ENCODE measurements at places on chromosomes 1 and 21. TPM values are rescaled to one million over a fixed set of nuclear protein-coding genes. Genes with fewer than 3 reads are reported as not detected.
A peak's percentile ranks its signal among the peaks of the same experiment; 100 is the strongest.

DNA sequence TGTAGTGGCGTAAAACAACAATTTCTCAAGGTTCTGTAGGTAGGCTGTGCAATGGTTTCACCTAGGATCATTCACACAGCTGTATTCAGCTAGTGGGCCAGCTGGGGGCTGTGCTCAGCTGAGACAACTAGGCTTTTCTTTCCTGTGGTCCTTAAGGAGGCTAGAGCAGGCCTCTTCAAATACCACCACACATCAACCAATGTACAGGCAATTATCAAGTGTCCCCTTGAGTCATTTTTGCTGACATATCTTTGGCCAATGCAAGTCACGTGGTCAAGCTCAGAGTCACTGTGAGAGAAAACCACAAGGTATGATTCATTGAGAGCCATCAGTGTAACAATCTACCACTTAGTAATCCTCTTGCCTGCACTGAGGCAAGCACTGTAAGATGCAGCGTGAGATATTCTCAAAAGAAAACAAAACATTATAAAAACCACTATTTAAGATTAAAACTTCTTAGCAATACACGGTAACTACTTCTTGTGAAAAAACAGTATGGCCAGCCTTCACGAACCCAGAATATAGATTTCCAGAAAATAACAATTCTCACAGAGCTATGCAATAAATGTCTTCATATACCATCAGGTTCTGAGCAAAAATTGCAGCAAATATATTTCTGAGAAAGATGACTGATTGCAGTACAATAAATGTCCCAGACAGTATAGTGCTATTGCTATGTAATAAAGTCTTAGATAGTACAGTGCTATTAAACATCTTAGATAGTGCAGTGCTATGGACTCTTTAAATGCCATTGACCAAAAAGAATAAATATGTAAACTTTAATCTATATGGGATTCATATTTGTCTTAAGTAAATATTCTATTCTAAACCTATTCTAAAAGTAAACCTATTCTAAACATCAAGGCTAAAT is 55.3 kb downstream of the NME7 start:
- no peak for DNase-seq

- DNase-seq, result peak; percentile 19
Observed at GRCh38 chr1:157092831-157093230, 6.8 kb downstream of the ETV3L start.

Gene PRDM2
- 36.9 TPM for polyA plus RNA-seq

DNA sequence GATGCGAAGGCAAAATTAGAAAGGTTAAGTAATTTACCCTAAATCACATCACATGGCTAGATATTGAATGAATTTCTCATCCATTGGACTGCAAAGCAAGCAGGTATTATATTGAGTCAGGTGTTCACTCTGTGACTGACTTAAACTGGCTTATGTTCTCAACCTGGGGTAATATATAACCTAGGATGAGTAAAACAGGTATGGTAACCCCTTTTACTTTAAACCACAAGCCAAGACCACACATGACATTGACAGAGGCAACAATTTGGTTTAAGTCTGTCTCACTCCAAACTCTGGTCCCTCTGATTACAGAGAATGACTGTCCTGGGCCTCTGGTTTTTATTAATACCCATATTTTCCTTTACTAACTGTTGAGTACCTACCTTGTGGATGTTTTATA is 33.3 kb downstream of the MAEL start:
- no peak for DNase-seq

DNA sequence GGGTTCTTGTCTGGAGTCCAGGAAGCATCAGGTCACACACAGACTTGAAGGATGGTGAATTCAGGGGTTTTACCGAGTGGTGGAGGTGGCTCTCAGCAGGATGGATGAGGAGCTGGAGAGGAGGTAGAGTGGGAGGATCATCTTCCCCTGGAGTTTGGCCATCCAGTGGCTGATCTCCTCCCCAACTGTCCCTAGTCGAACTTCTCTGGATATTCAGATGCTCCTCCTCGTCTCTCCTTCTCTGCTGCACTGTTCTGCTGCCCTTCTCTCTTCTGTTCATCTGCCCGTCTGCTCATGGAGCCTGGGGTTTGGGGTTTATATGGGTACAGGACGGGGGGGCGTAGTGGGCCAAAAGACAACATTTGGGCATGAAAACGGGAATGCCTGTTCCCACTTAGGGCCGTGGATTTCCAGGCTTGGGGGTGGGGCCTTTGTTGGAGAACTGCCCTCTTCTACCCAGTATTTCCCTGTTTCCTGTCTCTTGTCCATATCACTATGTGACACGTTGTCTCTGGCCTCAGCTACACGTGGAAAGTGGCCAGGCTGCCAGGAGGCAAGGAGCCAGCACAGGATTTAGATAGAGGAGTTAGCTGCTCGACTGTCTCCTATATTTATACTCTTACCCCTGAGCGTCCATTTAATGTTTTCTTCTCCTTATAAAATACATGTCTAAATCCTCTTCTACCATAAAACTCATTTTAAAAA is 76.7 kb downstream of the SIPA1L2 start:
- DNase-seq, result no peak

- DNase-seq, result no peak
Observed at GRCh38 chr1:223266632-223267172, 97.3 kb downstream of the SUSD4 start.

DNA sequence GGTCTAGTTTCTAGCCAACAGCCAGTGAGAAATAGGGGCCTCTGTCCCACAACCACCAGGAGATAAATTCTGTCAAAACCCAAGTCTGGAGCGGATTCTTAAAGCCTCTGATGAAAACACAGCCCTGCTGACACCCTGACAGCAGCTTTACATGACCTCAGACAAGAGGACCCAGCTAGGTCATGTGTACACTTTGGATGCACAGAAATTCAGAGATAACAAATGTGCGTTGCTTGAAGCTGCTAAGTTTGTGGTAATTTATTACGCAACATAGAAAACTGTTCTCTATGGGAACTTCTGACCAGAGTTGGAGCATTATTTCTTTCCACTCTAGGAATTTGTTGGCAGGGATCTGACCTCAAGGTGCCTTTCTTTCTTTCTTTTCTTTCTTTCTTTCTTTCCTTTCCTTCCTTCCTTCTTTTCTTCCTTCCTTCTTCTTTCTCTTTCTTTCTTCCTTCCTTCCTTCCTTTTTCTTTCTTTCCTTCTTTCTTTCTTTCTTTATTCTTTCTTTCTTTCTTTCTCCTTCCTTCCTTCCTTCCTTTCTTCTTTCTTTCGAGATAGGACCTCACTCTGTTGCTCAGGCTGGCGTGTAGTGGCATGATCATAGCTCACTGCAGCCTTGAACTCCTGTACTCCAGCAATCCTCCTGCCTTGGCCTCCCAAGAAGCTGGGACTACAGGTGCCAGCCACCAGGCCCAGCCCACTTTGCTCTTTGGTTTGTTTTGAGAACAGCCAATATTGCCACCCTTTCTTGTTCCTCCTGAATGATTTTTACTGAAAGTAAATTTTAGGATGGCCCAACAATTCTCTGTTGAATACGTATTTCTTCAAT is 14.9 kb upstream of the HMGCS2 start:
- no peak for DNase-seq

DNA sequence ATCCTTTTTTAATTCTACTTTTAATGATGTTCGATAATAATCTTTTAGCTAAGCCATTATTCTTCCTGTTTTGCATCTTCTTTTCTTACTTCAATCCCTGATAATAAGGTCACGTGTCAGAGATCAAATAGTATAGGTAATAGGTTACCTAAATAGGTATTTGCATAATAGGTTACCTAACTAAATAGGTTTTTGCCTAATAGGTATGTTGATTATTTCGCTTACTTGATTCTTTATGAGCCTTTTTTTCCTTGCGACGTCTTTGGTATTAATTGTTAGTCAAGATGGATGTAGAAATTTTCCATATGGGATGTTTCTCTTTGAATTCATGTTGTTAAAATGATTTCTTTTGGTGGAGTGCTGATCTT is 2.5 kb downstream of the GGPS1 start:
- DNase-seq, result no peak

Gene ITLN2
- 0.10 TPM for polyA plus RNA-seq

All from renal pelvis (tissue), 12 donors.